ENCODE measurements at places on chromosomes 11 and 22. TPM values are rescaled to one million over a fixed set of nuclear protein-coding genes. Genes with fewer than 3 reads are reported as not detected.

Gene OR8D4
- total RNA-seq: not detected

Gene C1QTNF6
- total RNA-seq: 3.8 TPM

Gene HBB
- total RNA-seq: not detected

Gene OR4D5
- total RNA-seq: not detected

Gene BEST1
- 0.24 TPM for total RNA-seq

Gene SPTBN2
- 80.4 TPM for total RNA-seq

Gene OR51G1
- not detected for total RNA-seq

Gene CSF2RB
- not detected for total RNA-seq

- DNase-seq: no peak
Measured at GRCh38 chr11:111347002-111347722, 31.9 kb downstream of the POU2AF1 start.

DNA sequence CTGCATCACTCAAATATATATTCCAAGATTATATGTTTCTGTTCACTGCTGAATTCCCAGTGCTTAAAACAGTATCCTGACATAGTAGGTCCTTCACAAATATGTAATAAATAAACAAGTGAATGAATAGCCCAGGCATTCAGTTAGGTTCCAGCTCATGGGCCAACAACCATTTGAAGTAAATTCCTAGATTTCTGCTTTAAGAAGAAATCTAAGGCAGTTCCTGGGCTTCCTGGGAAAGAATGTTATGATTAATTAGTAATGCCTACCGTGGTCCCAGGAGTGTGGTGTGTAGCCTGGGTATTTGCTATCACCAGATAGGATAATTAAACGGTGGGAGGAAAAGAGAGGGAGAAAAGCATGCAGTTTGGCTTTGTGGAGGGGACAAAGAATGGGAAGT is 576.8 kb downstream of the SOX6 start:
- no peak for DNase-seq

GRCh38 chr11:109911488-109911887 is 181.7 kb upstream of the ZC3H12C start:
- DNase-seq: no peak

DNA sequence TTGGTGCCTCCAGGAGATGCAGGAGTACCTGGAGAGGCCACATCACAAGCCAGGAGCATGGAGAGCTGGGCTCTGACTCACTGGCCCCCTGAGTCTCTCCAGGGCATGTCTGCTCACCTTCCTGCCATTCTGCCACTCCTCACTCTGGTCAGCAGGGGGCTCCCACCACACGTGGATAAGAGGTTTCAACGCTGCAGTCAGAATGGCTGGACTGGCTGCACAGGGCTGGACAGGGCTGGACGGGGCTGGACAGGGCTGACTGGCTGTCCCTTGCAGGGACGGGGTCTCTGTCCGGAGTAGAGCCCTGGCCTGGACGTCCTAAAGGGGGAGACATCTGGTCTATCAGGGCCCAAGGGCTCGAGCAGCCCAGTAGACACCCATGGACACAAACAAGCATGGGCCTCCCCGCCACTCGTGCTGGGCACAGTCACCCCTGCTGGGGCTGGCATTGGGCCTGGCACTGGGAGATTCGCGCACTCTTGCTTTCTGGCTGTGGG is 34.6 kb downstream of the CYTH4 start:
- peak; percentile 86 for DNase-seq

DNA sequence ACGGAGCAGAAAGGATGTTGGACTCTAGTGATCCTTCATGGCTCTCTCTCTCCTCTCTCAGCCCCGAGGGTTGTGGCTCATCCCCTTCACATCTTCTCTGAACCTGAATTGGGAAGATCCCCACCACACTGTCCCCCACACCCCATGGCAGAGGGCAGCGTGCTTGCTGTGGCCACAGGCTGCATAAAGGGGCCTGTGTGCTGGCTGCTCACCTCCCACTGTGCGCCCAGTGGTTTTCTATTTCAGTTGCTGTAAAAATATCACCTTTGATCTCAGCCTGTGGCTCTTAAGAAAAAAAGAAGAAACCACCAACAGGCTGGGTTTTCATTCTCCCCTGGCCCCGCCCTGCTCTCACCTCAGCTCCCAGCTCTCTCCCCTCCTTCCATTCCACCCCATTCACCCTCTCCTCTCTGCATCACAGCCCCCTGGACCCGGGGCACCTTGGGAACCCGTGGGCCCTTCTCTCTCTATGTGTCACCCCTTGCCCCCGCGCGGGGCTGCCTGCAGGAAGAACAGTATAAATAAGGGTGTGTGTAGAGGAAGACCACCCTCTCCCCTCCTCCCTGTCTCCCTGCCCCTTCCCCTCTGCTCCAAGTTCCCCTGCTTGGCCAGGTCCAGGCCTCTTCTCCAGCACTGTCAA is 25.8 kb upstream of the WNT11 start:
- DNase-seq: no peak

- no peak for DNase-seq
Measured at GRCh38 chr22:19147195-19147780, 2.8 kb downstream of the GSC2 start.

GRCh38 chr11:120527111-120527761 is 15.7 kb downstream of the GRIK4 start:
- peak; percentile 96 for DNase-seq

- no peak for DNase-seq
Measured at GRCh38 chr11:117771197-117771596, 25.8 kb downstream of the DSCAML1 start.

- no peak for DNase-seq
Measured at GRCh38 chr11:132712466-132712865, 819.8 kb downstream of the OPCML start.

- DNase-seq: no peak
Measured at GRCh38 chr11:126695293-126695692, 305.3 kb downstream of the KIRREL3 start.

- no peak for DNase-seq
Measured at GRCh38 chr11:116637766-116638165, 135.0 kb downstream of the BUD13 start.

- DNase-seq: no peak
Measured at GRCh38 chr22:43829904-43830851, 18.1 kb upstream of the EFCAB6 start.

DNA sequence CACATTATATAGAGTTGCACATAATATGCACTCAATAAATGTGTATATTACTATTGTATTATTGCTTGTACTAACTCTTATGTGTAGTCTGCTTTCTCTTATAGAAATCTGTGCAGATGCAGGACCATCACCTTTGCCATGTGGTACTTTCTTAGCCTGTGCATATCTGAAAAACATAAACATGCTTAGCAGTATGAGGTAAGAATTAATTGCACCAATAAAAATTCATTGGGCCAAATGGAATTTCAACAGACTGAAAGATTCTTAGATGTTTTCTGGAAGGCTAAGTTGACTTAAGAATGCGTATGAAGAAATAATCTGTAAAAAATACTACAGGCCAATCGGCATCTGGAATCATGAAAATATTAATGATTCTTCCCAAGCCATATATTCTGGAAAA is 55.3 kb downstream of the TRPC6 start:
- DNase-seq: no peak

GRCh38 chr22:45934659-45935341 is 42.2 kb downstream of the WNT7B start:
- no peak for DNase-seq

DNA sequence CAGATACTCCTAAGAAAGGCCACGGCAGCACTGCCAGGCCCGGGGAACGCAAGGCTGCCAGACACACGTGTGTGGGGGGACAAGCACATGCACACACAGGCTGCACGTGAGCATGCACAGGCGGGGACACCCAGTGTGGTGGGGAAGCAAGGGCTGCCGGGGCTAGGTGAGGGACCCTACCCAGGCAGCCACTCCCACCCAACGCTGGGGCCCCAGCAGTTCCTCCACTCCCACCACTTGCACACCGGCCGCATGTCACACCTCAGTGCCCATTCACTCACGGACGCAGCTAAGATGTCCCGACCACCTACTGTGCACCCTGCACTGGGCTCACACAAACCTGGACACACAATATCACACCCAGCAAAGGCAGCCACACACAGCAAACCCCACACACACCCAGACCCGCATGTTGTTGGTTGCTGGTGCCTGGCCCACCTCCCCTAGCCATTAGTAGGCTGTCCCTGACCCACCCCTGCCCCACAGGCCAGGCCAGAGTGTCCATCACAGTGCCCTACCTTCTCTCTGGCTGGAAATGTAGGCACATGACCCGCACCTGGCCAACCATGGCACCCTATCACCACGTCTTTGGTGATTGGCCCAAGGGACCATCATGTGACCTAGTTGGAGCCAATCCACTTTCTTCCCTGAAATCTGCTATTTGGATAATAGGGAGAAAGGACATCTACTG is 8.8 kb downstream of the SSTR3 start:
- DNase-seq: no peak

DNA sequence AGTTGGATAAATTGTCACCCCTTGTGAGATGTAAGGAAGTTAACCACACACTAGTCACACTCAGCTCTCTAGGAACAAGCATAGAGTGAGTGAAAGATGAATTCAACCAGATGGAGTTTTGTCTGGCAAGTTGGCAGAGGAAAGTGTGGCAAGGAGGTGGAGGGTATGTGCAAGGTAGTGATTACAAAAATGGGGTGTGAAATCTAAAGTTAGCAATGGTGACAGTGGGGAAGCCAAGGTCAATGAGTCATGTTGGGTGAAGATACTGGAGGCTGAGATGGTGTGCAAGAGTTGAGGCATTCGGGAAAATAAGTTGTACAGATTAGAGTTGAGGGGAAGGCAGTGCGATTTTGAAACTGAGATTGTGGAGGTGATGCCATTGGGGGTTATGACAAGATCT is 33.7 kb downstream of the MRGPRX2 start:
- DNase-seq: no peak
